ENCODE measurements at places on chromosomes 11 and 22.

GRCh38 chr11:70247710-70248072 is 22.8 kb upstream of the PPFIA1 start:
- DNase-seq = no peak

DNA sequence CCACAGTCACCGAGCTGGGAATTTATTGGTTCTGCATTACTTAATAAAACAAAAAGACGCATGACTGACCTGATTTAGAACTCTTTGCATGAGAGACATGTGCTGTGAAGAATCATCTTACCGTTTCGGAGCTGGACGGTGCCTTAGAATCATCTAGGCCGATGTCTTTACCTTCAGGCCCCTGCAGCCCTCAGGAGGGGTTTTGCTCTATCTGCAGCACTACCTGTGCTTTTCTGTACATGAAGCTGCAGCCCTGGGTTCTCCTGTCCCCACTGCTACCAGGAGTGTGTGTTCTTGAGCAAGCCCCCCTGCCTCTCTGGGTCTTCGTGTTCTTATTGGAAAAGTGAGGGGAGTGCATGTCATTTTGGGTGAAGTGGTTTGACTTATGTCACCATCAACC is 94.0 kb upstream of the OR4B1 start:
- no peak for DNase-seq

- peak; percentile 59 for DNase-seq
Measured at GRCh38 chr11:62542750-62543567, 3.6 kb downstream of the AHNAK start.

- DNase-seq = no peak
Measured at GRCh38 chr11:120830085-120830620, 193.7 kb upstream of the TBCEL start.

- no peak for DNase-seq
Measured at GRCh38 chr11:83933008-83933407, 646.8 kb upstream of the CCDC90B start.

DNA sequence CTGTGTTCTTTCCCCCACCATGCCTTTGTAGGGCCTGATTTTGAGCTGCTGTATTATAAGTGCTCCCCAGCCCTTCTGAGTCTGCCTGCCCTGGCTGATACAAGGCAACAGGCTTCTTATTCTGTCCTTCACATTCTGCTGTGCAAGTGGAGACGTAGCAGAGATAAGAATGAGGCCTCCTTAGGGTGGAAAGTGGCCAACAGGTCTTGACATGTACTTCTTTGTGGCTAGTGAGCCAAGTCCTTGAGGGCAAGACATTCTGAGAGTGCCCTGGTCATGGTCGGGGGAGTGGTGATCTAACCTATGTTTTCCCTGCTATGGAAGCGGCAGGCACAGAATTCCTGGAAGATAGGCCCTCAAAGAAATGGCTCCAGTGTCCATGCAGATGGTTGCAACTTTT is 235.7 kb upstream of the CADM1 start:
- DNase-seq = no peak

GRCh38 chr11:33976495-33977199 is 74.9 kb upstream of the CAPRIN1 start:
- no peak for DNase-seq

DNA sequence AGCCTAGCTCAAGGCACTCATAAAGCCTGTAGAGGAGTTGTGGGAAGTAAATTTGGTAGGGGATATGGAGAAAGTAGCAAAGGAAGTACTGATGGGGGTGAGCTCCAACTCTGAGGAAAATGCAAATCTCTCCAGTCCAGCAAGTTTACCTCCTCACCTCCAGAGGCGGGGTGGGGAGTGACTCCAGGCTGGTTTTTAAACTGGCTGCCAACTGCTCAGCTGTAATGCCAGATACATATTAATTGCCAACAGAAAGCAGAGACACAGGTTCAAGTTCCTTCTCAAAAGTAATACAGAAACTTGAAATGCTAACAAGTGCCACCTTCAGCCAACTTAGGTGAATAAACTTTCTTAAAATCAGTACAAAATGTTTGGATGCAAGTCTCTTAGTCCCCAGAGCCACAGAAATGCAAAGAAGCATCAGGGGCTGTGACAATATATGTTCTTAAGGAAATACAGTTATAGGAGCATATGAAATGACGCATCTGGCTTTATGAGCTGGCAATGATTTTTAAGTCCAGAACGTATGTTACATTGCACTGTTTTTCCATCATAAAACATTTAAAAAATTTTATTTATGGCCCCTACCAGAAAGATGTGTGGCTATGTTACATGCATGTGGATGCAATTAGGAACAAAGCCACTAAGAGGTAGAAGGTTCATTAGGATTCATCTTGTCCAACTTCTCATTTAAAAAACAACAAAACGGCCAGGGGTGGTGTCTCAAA is 436.4 kb upstream of the CCDC90B start:
- DNase-seq = no peak

- no peak for DNase-seq
Measured at GRCh38 chr11:24880962-24881361, 384.1 kb downstream of the LUZP2 start.

DNA sequence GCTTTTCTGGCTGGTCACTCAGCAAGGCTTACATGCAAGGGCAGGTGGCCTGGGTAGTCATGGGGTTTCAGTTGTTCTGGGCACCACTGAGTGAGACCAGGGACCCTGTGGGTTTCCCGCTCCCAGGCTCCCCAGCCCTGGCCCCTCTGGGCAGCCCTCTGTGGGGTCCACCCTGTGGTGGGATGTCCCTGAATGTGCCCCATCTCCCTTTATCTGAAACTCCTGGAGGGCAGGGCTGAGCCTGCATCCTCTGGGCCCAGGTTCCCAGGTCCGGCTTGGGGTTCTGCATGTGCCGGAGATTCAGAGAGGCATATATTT is 1041.0 kb downstream of the BRD1 start:
- DNase-seq = no peak

- DNase-seq = no peak
Measured at GRCh38 chr11:134584001-134584561, 172.0 kb upstream of the B3GAT1 start.

GRCh38 chr11:69969890-69970784 is 108.0 kb upstream of the ANO1 start:
- DNase-seq = no peak

DNA sequence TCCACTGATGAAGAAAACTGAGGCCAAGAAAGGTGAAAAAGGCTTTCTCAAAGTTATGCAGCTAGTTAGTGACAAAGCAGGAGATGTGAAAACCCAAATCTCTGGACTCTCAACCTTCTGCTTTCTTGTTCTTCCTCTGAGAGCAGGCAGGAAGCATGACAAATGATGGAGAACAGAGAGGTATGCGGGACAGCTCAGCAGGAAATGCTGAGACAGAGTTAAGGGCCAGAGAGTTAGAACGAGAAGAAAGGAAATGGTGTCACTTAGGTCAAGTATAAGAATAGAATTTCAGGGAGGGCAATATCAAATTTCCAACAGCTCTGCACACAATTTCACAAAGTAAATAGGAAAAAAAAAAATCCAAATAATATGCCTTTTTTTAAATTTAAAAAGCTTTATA is 67.6 kb upstream of the ARHGAP42 start:
- DNase-seq = no peak

DNA sequence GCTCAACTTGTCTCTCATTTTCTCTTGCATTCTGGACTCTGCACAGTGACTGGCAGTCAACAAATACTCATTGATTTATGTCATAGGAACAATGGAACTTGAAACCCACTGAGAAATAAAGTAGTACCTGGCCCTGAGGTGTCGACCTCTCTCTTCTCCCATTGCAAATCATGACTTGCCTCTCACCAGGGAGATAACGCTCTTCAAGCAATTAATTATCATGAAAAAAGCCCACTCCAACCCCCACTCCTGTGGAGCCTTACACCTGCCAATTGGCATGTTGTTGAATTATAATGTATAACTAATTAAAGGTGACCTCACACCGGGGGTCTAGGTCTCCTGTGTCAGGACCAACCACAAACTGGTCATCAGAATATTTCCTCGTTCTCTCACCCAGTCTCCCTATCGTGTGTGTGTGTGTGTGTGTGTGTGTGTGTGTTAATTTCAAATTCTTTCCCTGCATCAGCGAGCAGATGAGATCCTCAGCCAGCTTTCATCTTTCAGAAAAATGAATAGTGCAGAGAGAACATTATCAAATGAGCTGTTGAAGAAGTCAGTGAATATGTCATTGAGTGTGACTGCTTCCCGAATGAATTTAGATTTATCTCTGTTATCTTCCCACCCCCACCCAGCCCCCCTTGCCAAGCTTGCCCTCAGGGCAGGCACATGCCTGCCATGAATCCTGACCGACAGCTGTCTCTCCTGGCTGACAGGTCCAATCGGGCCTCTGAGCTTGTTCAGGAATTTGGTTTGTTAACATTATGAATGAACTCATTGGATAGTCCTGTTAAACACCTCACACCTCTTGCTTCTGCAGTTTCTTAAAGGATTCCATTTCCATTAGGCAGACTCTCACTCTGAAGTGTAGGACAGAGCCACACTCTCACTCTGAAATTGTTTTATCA is 357.4 kb downstream of the INSC start:
- DNase-seq = no peak

DNA sequence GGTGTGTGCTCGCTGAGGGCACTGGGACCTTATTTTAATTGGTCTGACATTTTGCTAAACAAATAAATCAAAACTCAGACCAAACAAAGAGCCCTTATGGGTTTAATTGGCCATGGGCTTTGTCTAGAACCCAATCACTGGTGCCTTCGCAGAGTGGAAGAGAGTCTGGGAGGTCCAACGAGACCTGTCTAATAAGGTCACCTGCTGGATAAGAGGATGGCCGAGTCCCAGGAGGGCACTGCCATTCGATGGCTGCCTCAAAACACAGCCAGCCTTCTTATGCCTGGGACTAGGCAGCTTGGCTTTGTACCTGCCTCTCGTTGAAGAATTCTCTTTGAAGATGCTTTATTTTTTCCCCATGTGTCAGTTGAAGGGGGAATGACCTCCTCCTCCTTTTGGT is 171.1 kb downstream of the CEP164 start:
- DNase-seq = no peak

GRCh38 chr11:111372538-111372937 is 6.5 kb downstream of the POU2AF1 start:
- no peak for DNase-seq

DNA sequence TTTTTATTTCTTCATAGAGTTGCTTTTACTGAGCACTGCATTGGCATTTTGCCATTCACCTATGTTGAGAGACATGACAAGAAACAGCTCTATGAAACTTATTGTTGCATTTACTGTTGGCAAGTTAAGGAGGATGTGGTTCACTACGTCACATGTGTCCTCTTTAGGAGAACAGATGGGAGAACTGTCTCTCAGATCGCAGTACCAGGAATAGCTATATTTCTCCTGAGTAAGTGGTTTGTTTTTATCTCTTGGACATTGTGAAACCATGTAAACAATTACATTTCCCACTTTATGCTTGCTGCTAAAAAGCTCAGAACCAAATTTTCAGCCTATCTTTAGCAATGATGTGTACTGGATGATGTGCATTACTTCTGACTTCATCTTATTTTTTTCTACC is 34.8 kb upstream of the PSMA1 start:
- DNase-seq = no peak

DNA sequence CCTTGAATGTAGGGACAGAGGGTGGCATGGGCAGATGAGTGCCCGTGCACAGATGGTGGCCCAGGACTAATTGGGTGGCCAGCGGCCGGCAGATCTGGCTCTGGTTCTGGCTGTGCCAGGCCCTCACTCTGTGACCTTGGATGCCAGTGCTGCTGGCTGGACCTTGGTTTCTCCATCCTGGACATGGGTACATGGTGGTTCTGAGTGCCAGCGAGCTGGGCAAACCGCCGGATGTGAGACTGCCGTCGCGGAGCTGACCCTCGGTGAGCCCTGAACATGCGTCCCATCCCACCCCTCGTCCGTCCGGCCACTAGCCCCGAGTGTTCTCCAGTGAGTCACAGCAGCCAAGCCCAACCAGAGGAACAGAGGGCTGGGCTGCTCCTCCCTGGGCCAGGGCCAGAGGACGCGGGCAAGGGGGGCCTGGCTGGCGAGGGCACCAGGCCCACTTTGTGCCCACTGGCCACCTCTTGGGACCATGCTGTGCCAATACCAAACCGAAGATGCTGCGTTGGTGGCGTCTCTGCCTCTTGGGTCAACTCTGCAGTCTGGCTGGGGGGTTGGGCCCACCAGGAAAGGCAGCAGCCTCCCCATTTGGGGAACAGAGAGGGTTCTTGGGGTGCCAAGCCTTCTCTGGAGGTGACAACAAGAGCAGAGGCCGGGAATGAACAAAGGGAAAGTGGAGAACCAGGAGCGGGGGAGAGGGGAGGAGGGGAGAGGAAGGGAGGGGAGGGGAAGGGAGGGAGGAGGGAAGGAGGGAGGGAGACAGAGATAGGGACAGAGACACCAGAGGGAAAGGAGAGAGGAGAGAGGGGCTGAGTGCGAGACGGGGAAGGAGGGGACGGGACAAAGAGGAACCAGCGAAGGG is 10.7 kb downstream of the LSP1 start:
- DNase-seq = no peak

DNA sequence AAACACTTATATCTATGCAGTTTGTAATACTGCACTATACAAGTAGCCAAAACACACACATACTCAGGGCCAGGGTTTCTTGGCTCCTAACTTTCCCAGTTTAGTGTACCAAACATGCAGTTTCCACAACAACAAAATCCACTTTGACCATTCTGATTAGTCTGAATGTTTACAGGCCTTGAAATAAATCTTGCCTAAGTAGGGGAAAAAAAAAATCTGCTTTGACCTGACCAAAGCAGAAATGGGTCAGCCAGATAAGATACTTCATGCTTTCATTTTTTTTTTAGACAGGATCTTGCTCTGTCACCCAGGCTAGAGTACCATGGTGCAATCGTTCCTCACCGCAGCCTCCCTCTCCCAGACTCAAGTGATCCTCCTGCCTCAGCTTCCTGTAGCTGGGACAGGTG is 10.1 kb downstream of the PRR14L start:
- no peak for DNase-seq

- no peak for DNase-seq
Measured at GRCh38 chr11:82082976-82083375, 650.7 kb downstream of the FAM181B start.

DNA sequence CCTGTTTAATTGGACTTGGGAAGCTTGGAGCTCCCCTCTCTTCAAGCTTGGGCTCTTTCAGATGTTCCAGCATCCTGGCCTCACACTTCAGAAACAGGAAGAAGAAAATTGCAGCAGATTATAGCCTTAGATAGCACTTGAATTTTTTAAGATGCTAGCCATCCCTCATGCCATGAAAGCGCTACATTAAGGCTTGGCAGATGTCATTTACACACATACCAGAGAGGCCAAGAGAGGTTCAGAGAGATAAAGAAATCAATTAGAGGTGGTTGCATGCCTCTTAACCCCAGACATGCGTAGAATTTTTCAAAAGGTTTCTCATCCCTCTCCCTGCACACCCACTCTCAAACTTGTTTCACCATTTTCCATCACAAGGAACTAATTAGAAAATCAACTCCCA is 31.9 kb upstream of the DBX1 start:
- DNase-seq = no peak

DNA sequence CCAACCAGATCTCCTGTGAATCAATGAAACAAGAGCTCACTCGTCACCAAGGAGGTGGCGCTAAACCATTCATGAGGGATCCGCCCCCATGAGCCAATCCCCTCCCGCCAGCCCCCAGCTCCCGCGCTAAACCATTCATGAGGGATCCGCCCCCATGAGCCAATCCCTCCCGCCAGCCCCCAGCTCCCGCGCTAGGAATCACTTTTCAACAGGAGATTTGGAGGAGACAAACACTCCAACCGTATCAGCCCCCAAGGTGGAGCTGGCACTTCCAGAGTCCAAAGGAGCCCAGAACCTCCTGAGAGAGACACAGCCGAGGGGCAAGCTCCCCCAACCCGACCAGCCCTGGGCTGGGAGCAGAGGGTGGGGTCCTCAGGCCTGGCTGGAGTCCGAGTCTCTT is 40.9 kb upstream of the PRR5 start:
- DNase-seq = no peak

- no peak for DNase-seq
Measured at GRCh38 chr22:46734830-46735453, 3.1 kb downstream of the CERK start.

- DNase-seq = no peak
Measured at GRCh38 chr11:110571081-110571720, 141.0 kb downstream of the ARHGAP20 start.

Data from nucleus accumbens (tissue), 56 donors.